WTC11 (cell line): ENCODE measurements at places on chromosomes 2 and 18. TPM values are rescaled to one million over a fixed set of nuclear protein-coding genes. Genes with fewer than 3 reads are reported as not detected.

DNA sequence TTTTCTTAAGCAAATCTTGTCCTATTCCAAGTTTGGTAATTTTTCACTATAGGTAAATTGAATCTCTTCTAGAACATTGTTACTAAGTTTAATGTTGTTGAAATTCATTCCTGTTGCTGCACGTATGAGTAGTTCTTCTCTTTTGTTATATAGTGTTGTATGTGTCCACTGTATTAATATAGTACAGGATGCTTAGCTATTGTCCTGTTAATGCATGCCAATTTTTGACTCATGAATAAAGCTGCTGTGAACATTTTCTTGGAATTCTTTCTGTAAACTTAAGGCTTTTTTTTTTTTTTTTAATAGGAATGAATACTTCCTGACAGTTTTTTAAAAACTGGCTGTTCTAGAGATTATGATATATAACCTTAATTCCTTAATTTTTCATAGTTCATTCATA is 326.9 kb downstream of the SLC4A3 start:
- peaks cover 5% of the 10 kb centered on the region for H3K27me3 ChIP-seq
- H3K4me3 ChIP-seq: no peak overlapping the region
- H3K27ac ChIP-seq: no peak overlapping the region

The RASGRP3 gene
- 0.11 to 0.23 TPM (median 0.14 TPM) in 3 replicates for total RNA-seq

DNA sequence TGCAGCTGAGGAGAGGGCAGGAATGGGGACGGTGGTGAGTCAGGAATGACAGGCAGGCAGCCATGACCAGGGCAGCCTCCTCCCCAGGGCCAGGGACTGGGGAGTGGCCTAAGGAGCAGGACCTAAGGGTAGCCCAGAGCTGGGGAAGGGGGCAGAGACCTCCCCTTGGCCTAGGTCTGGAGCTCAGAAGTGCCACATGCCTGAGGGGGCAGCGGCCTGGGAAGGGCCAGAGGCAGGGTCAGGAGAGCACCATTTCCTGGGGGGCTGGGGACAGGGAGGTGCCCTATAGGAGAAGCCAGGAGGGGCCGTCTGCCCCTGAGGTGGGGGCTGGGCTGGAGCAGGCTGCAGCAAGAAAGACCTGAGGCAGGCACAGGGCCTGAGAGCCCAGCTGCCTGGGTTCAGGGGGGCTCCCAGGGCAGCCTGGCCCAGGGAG is 20.9 kb downstream of the CFLAR start:
- no peaks in the 10 kb centered on the region for H3K27me3 ChIP-seq
- peaks cover 34% of the 10 kb centered on the region for H3K36me3 ChIP-seq

The RAD51AP2 gene
- total RNA-seq: 0.26 to 0.37 TPM (median 0.30 TPM) in 3 replicates

DNA sequence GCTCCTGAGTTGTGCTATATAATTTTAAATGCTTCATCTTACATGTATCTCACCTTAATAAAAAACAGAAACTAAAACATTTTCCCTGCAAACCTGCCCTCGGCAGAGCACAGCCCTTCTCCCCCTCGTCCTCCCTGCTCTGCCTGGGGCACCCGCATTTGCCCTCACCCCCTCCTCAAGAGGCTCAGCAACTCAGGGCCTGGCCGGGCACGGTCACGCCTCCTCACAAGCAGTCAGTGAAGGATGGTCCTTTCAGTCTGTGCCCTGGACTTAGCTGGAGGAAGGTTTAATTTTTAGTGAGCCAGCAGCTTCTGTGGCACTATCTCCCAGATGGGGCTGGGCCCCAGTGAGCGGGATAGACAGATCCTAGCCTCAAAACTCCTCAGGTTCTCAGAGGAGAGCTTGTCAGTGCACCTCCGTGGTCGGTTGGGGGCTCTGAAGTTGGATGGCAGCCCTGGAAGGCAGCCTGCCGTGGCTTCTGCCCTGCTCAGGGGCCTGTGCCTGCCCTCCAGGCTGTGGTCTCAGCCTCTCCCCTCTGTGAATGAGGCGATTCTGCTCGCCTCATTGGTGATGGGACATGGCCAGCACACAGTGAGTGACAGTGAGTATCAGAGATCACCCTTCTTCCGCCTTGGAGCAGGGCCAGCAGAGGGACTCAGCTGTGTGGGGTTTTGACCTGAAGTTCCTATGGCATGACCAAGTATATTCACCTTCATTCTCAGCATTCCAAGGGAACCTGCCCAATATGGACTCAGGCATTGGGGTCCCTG is 56.3 kb upstream of the AFF3 start:
- no peaks in the 10 kb centered on the region for H3K36me3 ChIP-seq
- H3K27ac ChIP-seq: no peak overlapping the region
- DNase-seq: no peak
- peaks cover 26% of the 10 kb centered on the region for H3K4me1 ChIP-seq
- H3K27me3 ChIP-seq: no peaks in the 10 kb centered on the region; the same call in 1 of the 2 replicates
